Stimulated activated CD8-positive, alpha-beta memory T cell treated with anti-CD3 and anti-CD28 coated beads, Interleukin-12 subunit alpha, Interleukin-12 subunit beta, amount 100 ng/mL, for 4 hours (primary cell): ENCODE measurements at places on chromosomes 7 and 10.

DNA sequence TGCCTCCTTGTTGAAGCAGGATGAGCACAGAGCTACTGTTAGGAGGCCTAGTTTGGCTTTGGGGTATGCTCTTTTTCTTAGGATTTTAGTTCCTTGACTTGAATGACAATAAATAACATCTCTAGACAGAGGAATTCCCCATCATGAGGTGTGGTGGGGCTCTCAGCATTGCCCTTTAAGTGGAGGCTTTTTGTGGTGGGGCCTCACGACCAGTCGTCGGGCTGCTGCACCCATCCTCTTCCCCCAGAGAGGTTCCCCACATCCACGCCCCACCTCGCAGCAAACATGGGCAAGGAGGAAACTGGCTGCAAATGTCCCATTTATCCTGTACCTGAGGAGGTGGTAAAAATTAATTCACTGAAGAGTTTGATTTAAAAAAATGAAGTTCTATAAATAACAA lies 36.1 kb upstream of the TARP start:
- no peak for DNase-seq

GRCh38 chr10:51169111-51169510 lies 94.8 kb downstream of the PRKG1 start:
- DNase-seq: no peak

DNA sequence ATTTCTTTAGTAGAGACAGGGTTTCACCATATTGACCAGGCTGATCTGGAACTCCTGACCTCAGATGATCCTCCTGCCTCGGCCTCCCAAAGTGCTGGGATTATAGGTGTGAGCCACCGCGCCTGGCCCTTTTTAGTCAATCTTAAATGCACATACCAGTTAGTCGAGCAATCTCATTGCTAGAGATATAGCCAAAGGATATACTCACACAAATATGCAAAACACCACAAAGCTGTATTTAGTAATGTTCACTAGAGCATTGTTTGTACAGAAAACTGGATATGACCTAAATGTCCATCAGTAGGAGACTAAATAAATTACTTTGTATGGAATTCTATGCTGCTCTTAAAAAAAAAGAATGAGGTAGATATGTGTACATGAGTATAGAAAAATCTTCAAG lies 24.5 kb upstream of the IL6 start:
- DNase-seq: no peak

GRCh38 chr10:95505084-95505610 lies 56.0 kb downstream of the SORBS1 start:
- no peak for DNase-seq

- DNase-seq: no peak
Measured at GRCh38 chr10:28939281-28940157, 262.2 kb downstream of the BAMBI start.

DNA sequence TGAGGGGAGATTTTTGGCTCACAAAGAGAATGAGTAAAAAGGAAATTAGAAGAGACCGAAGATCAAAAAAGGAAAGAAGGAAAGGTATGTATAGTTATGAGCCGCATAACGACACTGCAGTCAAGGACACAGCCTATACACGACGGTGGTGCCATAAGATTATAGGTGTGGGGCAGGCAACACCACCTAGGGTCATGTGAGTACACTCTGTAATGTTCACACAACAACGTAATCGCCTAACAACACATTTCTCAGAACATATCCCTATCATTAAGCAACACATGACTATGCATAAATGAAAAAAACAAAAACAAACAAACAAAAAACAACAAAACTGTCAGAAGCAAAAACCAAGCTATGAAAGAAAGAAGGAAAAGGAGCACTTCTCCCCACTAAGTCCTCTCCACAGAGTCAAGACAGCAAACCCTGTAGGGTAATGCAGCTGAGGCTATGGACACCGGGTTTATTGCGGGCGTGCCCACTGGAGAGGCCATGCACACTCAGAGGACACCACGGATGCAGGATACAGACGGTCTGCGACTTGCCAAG lies 45.1 kb downstream of the PIP4K2A start:
- no peak for DNase-seq

GRCh38 chr10:68435803-68436202 lies 28.7 kb upstream of the RUFY2 start:
- no peak for DNase-seq

DNA sequence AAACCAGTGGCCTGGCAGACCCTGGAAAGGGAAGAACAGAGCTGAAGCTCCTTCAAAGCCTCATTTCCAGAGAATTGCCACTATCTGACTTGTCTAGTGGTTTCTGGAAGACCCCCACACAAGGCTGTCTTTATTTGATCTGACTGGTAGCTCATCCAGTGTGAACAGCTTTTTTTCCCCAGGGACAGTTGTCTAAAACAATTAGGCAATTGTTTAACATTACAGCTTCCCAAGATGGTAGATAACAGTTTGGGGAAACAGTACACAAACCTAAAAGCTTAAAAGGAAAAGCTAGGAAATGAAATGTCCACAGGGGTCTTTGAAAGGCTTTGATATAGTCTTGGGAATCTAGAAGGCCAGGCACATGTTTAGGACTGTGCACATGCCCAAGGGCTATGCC lies 203.4 kb upstream of the CTBP2 start:
- no peak for DNase-seq

DNA sequence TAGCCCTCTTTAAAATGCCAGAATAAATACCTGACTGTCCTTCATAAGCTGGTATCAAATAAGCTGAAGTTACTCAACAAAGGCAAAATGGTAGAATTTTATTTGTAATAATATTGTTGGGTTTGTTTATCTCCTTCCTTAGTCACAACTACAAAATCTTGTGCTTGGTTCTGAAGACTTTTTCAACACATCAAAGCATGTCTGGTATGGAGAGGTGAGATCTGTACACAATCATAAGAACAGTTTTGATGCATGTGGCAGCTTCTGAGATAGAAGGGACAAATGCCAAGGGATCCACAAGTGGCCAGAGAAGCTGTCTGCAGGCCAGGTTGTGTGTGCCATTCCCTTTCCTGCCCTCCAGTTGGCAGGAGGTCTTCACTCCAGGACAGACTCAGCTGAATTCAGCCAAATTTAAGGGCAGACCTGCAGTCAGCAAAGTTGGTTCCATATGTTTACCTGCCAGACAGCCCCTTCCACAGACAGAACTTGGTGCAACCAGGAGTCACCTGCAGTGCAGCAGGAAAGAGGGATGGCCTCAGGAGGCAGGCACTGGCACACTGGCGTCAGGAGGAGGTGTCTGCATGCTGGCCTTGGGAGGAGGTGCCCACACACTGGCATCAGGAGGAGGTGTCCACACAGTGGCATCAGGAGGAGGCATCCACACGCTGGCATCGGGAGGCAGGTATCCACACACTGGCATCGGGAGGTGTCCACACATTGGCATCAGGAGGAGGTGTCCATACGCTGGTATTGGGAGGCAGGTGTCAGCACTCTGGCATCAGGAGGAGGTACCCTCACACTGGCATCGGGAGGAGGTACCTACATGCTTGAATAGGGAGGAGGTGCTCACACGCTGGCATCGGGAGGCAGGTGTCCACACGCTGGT lies 93.1 kb upstream of the IKZF1 start:
- no peak for DNase-seq

DNA sequence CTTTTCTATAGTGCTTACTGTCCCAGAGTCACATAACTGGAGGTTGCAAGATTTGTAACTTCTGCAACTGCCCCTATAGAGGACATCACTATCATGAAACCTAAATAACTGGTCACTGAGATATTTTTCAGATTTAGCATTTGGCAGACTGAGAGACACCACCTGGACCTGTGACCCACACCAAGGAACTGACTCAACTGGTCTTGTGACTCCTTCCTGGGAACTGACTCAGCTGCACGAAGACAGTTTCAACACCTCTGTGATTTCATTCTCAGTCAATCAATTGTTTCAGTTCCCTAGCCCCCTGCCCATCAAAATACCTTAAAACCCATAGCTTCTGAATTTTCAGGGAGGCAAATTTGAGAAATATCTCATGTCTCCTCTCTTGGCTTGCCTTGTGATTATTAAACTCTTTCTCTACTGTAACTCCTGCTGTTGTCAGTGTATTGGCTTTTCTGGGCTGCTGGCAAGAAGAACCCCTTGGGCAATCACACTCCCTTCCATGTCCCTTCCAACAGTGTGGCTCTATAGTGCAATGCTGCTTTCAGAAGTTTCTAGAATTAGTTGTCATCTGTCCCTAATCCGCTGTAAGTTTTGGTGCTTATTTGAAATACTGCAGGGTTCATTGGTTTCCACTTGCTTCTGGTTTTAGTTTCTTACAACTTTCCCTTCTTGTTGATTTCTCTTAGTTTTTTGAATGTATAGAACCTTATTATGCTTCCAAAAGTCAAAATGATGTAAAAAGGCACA lies 127.8 kb upstream of the ADCY1 start:
- DNase-seq: no peak

GRCh38 chr10:104816501-104816900 lies 175.4 kb downstream of the SORCS3 start:
- DNase-seq: no peak

- no peak for DNase-seq
Measured at GRCh38 chr7:96273716-96274115, 48.2 kb downstream of the SLC25A13 start.

DNA sequence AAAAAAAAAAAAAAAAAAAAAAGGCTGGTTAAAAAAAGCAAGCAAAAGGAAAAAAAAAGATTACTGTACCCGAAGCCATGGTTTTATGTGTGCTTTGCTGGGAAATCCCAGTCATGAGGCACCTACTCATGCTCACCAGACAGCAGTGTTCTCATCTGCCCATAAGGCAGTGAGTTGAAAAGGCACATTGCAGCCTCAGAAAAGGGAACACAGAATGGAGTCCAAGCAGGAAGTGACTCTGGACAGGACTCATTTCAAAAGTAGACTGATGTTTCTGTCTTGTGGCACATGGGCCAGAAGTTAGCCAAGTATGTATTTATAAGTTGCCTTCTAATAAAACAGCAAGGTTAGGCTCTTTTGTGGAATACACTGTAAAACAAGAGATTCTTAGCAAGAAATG lies 40.2 kb downstream of the PDSS1 start:
- DNase-seq: no peak

GRCh38 chr10:43803791-43804190 lies 155.1 kb upstream of the ZNF32 start:
- no peak for DNase-seq
